M059J (cell line): ENCODE measurements at places on chromosomes 5 and 9.
A peak's percentile ranks its signal among the peaks of the same experiment; 100 is the strongest.

DNA sequence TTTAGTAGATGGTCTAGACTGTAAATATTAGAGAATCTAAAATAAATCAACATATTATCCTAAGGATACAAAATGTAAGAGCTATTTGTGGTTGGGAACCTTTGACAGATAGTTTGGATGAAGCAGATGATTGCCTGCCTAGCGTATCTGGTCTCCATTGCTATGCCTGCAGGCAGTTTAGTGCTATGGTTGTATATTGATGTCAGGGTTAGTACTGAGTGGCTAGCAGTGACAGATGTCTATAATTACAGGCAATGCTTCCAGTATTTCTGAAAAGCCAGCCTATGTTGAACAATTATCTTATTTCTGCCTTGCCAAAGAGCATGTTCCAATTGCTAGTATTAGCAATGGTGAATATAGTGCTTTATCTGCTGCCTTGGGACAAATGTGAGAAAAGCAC is 151.3 kb upstream of the TLX3 start:
- no peak for DNase-seq

DNA sequence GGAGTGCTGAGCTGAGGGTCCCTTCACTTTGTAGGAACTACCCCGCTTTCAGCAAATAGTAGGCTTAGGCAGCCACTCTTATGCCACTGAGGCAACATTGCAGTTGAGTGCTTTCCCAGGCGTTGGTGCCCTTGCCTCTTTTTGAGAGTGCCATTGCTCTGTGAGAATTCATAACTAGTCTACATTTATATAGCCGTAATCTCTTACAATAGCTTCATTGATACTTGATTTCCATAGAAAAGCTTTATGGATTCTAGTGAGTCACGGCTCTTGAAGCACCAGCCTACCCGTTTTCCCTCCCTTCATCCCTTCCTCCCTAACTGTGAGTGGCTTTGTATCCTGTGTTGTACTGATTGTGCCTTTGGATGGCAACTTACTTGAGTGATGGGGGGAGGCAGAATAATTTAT is 283.9 kb downstream of the AOPEP start:
- DNase-seq: no peak

GRCh38 chr9:68744426-68744825 is 39.4 kb downstream of the PIP5K1B start:
- DNase-seq: no peak

DNA sequence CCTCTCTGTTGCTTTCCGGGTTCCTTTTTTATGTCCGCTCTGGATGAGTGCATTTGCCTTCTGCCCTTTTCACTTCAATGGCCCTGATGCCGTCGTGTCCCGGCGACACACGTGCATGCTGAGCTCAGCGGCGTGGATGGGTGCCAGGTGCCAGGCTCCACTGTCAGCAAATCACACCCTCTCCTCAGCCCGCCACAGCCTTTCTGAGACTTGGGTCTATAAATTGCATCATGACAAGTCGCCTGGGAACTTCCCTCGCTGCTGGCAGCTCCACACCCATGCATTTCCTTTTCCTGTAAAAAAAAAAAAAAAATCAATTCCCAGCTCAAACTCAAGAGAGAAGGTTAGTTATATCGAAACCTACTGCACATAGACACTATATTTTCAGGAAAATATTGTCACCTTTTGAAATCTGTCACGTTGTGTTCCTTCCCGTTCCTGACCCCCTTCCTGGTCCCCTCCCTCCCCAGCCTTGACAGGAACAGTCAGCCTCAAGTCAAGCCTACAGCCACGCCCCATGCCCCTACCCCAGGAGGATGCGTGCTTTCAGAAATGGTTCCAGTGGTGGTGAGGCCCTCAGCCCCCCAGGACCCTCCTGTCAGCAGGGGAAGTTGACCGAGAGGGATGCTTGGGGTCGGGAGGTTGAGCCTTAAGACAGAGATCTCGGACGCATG is 110.3 kb upstream of the PTCH1 start:
- DNase-seq: peak; percentile 64

DNA sequence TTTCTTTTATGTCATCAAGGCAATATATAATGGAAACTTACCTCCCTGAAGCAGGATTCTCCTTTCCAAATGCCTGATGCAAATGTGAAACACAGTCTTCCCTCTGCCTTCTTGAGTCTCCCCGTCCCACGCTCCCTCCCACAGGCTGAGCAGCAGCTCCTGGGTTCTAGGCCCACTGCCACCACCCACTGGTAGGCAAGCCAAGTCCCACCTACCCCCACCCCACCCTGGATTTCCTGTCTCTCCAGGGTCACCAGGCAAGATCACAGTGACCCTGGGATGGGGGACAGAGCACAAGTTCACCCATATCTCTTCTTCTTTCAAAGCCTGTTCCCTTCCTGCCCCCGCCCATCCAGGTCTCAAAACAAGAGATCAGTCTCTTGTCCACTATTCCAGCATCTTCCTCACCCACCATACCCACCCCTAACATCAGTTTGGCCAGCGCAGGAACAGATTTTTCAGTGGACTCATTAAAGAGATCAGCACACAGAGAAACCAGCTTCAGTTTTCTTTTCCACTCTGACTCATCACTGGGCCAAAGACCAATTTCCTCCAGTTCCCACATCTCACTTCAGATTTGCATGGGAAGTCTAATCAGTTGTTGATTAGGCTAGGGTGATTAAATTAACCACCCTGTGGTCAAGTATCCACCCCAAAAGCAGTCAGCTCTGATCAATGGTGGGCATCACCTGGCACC is 151.5 kb downstream of the ACTL7B start:
- peak; percentile 59 for DNase-seq

GRCh38 chr9:130810609-130811136 is 24.4 kb upstream of the ABL1 start:
- no peak for DNase-seq

GRCh38 chr5:115243412-115243811 is 19.3 kb downstream of the PGGT1B start:
- DNase-seq: peak; percentile 66

- DNase-seq: no peak
Observed at GRCh38 chr9:10268531-10269485, 344.0 kb downstream of the PTPRD start.

DNA sequence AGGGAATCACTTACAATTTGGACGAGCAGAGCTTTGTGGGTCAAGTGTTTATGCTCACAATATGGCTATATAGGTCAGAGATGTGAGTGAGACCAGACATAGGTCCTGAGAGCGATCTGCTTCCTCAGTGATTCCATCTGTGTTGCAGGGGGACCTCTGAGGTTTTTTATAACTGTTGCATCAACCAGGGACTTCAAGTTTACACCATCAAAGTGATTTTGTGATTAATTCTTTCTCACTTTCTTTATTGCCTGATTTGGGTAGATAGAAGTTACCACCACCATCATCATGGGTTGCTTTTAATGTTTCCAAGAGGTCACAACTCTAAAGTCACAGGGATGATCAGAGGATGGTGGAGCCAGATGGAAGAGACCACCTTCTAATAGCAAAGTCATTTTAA is 7.0 kb upstream of the MTAP start:
- DNase-seq: no peak

- DNase-seq: no peak
Observed at GRCh38 chr9:109582386-109582785, 84.3 kb upstream of the PTPN3 start.

GRCh38 chr9:26604076-26604662 is 288.4 kb downstream of the CAAP1 start:
- DNase-seq: no peak

DNA sequence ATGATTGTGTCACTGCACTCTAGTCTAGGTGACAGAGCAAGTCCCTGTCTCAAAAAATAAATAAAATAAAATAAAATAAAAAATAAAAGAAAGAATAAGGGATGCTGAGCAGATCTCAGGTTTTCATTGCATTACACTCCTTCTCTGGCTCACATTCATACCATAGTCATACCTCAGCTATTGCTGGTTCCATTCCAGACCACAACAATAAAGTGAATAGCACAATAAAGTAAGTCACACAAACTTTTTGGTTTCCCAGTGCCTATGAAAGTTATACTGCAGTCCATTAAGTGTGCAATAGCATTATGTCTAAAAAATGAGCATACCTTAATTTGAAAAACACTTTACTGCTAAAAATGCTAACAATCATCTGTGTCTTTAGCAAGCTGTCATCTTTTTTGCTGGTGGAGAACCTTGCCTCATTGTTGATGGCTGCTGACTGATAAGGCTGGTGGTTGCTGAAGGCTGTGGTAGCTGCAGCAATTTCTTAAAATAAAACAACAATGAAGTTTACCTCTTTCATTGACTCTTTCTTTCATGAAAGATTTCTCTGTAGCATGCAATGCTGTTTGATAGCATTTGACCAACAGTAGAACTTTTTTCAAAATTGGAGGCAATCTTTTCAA is 415.7 kb downstream of the ZNF608 start:
- DNase-seq: peak; percentile 65

DNA sequence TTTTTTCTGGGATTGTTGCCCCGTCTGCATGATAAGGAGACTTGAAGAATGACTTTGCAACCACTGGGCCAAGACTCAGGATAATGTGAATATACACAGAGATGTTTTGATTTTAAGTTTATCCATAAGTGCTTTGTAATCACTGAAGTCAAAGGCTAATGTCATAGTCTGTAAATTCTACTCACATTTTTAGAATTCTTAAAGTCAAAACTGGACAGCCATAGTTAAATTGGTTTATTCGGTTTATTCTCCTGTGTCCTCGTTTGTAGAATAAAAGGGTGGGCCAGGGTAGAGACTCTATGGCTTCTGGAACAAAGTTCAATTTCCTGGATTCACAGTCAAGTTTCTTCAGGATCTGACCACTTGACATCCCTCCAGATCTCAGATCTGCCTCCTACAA is 327.7 kb upstream of the TNC start:
- DNase-seq: no peak

DNA sequence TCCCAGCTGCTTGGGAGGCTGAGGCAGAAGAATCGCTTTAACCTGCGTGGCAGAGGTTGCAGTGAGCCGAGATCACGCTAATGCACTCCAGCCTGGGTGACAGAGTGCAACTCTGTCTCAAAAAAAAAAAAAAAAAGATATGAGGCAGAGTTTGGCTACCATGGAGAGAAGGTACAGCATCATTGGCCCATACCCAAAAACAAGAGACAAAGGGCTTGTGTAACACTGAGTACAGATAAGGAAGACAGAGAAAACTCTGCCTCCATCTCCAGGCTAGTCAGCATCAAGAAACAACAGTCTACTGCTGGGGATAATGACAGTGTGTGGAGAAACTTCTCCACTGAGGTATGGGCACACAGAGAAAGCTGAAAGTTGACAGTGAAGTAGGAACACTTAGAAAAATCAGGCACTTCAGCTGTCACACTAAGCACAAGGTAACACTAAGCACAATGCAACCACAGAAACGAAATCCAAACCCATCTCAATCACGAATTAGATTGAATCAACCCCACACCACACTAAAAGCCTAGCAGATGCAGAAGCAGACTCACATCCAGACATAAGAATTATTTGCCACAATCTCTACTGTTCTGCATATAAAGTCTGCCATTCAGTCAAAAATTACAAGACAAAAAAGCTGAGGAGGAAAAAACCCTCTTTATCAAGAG is 10.5 kb downstream of the PJA2 start:
- DNase-seq: peak; percentile 33

- no peak for DNase-seq
Observed at GRCh38 chr5:114648940-114649339, 287.1 kb downstream of the KCNN2 start.

GRCh38 chr9:89000973-89001916 is 10.0 kb downstream of the S1PR3 start:
- DNase-seq: peak; percentile 78

DNA sequence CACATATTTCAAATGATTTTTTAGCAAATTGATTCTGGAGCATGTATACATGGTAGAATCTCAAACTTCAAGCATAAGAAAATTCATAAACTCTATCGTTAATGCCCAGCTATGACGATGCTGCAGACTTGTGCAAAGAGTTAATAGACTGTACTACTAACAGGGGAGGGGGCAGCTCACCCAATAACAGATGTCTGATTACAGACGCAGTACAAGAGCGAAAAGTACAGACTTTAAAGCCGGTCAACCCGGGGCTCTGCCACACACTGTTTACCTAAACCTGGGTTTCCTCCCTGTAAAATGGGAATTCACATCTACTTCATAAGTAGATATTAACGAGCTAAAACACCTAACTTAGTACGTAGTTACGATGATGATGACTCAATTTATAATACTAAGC is 651 bp downstream of the TRIM23 start:
- DNase-seq: peak; percentile 6

DNA sequence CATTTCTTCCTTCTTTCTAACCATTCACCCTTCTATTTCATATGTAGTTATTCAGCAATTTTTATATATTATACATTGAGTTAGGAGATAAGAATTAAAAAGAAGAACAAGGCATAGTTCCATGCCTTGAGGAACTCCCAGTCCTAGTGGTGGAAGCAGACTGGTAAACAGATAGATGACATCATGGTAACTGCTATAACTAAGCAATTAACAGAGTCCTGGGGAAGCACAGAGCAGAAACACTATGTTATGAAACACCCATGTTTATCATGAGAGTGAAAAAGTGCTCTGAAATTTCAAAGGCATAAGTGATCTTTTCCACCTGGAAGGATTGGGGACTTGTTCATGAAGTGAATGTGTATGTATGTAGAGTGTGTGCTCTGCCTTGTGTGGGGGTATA is 14.6 kb downstream of the PAPPA start:
- no peak for DNase-seq

GRCh38 chr5:141882594-141883183 is 4.5 kb upstream of the PCDH1 start:
- DNase-seq: peak; percentile 18

DNA sequence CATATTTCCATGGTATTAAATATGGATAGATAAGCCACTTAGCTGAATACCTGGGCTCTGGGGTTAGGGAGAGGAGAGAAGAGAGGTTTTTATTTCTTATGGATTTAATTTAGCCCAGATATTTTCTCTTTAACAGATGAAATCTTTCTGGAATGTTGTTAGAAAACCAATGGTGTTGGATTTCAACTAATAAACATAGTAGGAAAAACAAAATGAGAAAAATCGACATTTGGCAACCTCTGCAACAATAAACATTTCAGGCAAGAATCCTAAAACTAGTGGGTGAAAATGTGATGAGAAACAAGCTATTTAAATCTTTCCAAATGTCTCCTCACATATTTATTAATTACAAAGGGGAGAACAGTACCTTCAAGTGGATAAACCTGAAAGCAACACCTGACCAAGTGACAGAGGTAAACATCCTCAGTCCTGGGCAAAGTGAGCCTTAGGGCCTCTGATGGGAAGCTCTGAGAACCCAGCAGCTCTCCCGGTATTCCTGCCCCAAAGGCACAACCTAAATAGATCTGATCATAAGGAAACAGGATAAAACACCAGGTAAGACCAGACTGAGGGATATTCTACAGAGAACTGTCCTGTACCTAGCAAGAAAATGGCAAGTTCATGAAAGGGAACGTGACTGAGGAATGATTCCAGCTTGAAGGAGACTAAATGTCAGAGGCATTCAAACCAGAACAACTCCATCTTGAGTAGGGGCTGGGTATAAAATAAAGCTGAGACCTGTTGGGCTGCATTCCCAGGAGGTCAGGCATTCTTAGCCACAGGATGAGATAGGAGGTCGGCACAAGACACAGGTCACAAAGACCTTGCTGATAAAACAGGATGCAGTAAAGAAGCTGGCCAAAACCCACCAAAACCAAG is 163.7 kb downstream of the ESM1 start:
- DNase-seq: no peak
